Fibroblast of the aortic adventitia (primary cell): ENCODE measurements at places on chromosomes 1 and 21.

GRCh38 chr1:205246351-205247119, 18.8 kb downstream of the TMCC2 start:
- DNase-seq = no peak

- peak; percentile 89 for DNase-seq
Measured at GRCh38 chr21:36927719-36928117, 38.8 kb downstream of the HLCS start.

- DNase-seq = no peak
Measured at GRCh38 chr1:14803002-14803789, 204.7 kb downstream of the KAZN start.

GRCh38 chr21:33433425-33434114, 30.4 kb downstream of the IFNGR2 start:
- no peak for DNase-seq

DNA sequence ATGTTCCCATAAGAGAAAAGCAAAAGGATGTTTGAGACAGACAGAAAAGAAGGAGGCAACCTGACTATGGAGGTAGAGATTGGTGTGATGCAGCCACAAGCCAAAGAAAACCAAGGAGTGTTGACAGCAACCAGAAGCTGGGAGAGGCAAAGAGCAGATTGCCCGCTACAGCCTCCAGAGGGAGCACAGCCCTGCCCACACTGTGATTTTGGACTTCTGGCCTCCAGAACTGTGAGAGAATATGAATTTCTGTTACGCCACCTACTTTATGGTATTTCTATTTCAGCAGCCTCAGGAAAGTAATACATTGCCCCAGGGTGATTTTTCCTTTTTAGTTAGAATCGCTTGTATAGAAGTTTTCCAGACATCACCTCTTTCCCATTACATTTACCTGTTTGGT, 28.4 kb downstream of the SLAMF6 start:
- no peak for DNase-seq

DNA sequence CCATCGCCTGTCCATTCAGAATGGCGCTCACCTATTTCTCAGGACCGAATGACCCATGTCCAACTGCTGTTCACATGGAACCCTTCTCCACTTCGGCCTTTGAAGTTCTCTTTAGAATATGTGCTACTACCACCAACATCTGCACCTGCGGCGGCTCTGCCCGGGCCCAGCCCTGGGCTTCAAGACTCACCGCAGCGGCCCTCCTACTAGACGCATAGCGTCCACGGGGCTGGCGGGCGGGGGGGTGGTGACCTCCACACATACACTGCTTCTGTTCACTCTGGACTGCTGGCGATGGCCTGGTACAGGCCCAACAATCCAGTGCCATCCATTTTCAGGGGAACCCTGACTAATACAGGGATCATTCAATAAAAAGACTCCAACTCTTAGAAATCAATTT, 394.2 kb downstream of the VAV3 start:
- peak; percentile 3 for DNase-seq

- DNase-seq = peak; percentile 55
Measured at GRCh38 chr21:37675202-37675801, 241.0 kb downstream of the KCNJ6 start.

DNA sequence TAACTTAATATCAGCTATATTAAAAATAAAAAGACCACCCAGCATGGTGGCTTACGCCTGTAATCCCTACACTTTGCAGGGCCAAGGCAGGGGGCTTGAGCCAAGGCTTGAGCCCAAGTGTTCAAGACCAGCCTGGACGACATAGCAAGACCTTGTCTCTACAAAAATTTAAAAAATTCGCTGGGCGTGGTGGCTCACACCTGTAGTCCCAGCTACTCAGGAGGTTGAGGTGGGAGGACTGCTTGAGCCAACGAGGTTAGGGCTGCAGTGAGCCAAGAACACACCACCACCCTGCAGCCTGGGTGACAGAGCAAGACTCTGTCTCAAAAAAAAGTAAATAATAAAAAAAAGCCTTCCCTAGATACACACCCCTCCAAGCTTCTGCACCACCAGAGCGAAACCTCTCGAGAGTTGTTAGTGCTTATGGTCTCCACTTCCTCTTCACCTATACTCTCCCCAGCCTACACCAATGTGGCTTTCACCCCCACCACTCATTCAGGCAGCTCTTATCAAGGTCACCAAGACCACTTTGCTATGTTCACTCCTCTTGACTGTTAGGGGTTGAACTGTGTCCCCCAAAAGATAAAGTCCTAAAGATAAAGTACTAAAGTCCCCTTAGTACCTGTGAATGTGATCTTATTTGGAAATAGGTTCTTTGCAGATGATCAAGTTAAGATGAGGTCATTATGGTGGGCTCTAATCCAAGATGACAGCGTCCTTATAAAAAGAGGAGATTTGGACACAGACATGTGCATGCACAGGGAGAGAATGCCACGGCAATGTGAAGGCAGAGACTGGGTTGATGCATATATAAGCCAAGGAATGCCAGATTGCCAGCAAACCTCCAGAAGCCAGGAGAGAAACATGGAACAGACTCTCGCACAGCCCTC, 6.8 kb upstream of the PPP1R15B start:
- peak; percentile 50 for DNase-seq

DNA sequence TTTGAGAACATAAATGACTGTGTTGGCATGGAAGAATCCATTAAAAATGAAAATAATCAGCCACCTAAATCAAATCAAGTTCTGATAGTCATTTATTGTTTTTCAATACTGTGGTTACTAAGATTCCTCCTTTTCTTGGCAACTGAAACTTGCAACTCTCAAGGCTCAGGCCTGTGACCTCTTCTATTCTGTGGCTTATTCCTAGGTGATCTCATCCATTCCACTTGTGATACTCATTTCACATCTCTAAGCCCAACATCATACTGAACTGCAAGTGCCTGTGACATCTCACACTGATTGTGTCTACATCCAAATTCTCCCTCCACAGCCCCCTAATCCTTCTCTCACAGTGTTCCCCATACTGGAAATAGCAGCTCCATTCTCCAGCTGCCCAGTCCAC, 4.8 kb upstream of the ST6GALNAC5 start:
- DNase-seq = peak; percentile 25

GRCh38 chr1:50197216-50197615, 88.5 kb downstream of the ELAVL4 start:
- no peak for DNase-seq

DNA sequence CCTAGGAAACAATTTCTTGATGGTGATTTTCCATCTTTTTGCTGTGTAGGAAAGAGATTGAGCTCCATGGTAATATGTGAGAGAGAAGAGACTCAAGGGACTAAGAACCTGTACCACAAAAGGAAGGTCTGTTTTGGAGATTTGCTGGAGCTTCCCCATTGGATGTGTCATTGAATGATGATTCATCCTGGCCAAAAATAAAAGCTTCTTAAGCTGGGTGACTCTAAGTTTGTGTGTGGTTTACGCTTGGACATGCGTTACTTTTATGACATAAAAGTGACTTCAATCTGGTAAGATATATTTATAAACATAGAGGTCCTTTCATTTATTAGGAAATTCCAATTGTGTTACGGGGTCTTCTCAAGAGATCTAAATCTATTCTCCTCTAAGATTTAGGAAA, 17.4 kb upstream of the IL19 start:
- DNase-seq = peak; percentile 48

- DNase-seq = peak; percentile 49
Measured at GRCh38 chr1:79197421-79197820, 190.9 kb upstream of the ADGRL4 start.

GRCh38 chr21:37358397-37358796, 8.2 kb upstream of the DYRK1A start:
- DNase-seq = no peak

GRCh38 chr1:15027515-15027986, 126.0 kb upstream of the TMEM51 start:
- peak; percentile 73 for DNase-seq

GRCh38 chr1:25204797-25205480, 27.4 kb downstream of the SYF2 start:
- peak; percentile 73 for DNase-seq

DNA sequence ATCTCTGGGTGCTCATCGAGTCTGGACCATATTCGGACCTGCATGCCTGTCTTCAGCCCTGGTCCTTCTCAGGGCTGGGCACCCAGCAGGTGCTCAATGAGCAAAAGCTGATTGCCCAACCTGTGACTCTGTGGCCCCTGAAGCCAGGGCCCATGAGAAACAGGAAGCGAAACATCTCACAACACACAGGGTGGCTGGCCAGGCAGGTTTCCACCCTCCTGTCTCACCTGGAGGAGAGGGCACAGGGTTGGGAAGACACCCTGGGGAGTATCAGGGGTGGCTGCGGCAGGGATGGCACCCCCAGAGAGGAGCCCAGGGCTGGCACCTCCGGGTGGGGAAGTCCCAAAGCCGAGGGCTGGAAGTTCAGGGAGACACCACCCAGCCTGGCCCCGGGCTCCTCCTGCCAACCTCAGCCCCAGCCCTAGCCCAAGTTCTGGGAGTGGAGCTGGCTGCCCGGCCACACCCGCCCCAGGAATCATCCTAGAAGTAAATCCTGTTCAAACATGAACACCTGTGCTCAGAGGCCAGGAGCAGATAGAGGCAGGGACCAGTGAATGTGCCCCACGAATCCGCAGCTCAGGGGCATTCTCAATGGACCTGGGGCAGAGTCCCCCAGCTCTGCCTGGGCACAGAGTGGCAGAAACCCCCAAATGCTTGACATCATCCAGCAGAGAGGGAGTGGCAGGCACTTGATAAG, 54.6 kb downstream of the RAP1GAP start:
- no peak for DNase-seq

DNA sequence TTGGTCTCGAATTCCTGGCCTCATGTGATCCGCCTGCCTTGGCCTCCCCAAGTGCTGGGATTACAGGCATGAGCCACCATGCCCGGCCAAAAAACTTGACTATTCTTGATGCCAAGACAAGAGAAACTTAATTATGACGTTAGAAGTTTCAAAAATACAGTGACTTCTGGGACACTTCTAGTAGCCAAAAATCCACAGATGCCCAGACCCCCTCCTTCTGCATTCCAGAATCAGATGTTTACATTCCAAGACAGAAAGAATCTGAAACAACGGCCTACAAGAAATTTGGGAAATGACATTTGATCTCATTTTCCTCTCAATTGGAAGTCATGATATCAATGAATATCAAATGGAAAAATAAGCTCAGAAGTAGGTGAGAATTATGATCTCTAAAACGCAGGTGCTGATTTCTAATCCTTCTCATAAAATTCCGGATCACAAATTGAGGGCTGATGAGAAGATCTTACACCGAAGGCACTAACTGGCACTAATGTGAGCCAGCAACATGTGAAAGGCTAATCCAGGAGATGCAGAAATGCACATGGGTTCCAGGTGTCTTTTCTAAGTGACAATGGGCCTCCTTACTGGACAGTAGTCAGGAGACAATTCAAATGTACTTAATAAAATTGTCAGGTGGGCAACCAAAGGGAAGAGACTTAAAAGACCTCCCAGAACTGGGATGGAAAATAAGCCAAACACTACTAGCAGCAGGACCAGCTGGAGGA, 5.5 kb downstream of the RAB29 start:
- DNase-seq = no peak

DNA sequence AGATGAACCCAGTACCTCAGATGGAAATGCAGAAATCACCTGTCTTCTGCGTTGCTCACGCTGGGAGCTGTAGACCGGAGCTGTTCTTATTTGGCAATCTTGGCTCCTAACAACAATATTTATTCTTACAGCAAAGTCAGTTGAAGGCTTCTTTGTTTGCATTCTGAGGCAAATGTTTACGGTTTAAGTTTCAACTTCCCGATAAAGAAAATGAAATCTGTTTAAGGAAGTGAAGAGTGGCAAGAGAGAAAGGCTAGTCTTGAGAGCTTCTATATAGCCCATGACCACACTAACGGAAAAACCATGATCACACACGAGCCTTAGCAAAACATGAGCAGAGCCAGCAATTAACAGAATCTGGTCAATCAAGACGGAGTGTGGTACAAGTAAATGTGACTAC, 122.6 kb upstream of the ZNHIT6 start:
- DNase-seq = no peak

- no peak for DNase-seq
Measured at GRCh38 chr1:3105167-3105863, 36.3 kb downstream of the PRDM16 start.

- no peak for DNase-seq
Measured at GRCh38 chr1:177172272-177172671, 1.5 kb downstream of the BRINP2 start.

GRCh38 chr1:25756215-25756614, 43.8 kb upstream of the SELENON start:
- DNase-seq = no peak

DNA sequence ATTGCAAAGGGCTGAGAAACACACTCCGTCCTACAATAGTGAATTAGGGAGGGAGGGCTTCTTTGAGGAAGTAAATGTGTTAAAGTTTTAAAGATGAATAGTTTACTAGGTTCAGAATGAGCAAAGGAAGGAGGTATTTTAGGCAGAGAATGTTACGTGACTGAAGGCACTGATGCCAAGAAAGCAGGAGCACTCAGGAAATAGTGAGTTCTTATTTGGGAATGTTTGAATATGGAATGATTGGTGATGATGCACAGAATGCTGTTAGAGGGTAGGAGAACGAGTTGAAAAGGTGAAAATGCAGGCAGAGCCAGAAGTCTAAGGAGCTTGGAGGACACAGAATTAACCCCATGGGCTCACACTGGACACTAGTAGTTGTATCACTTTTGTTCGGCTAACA, 108.0 kb downstream of the NRIP1 start:
- peak; percentile 83 for DNase-seq

DNA sequence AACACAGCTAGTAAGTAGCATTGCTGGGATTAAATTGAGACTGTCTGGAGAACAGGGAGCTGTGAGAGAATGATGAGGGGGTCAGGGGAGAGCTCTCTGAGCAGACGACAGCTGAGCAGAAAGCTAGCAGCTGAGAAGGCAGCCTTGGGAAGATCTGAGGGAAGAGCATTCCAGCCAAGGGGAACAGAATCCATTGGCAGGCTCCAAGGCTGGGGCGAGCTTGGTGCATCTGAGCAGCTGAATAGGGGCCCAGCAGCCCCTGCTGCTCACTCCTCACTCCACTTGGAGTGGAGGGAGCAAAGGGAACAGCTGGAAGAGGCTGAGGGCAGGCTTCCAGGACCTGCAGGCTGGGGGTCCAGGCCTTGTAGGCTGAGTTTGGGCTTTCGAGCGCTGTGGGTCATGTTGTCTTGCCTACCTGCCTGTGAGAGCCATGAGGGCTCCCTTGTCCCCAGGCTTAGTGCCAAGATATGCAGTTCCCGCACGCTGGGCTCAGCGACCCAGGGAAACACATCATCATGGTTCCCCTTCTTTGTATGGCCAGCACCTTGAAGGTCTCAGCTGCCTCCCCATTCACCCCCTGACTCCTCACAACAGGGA, 10.5 kb downstream of the ACOT11 start:
- no peak for DNase-seq

DNA sequence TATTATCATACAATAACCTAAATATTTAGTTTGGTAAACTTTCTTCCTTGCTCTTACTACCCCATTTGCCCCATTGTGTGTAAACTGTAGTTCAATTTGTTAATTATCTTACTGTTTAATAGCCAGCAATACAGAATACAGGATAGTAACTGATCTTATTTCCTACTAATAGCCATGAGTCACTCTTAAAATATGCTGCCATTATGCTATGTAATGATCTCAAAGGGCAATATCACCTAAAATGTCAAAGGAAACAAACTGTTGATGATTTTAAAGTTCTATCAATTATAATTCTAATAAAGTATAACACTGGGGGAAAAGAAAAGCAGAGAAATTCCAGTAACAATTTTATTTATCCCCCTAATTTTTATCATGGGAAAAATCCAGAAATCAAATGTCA, 4.3 kb downstream of the SLC30A1 start:
- no peak for DNase-seq
